ENCODE measurements at places on chromosomes 1 and 21.

DNA sequence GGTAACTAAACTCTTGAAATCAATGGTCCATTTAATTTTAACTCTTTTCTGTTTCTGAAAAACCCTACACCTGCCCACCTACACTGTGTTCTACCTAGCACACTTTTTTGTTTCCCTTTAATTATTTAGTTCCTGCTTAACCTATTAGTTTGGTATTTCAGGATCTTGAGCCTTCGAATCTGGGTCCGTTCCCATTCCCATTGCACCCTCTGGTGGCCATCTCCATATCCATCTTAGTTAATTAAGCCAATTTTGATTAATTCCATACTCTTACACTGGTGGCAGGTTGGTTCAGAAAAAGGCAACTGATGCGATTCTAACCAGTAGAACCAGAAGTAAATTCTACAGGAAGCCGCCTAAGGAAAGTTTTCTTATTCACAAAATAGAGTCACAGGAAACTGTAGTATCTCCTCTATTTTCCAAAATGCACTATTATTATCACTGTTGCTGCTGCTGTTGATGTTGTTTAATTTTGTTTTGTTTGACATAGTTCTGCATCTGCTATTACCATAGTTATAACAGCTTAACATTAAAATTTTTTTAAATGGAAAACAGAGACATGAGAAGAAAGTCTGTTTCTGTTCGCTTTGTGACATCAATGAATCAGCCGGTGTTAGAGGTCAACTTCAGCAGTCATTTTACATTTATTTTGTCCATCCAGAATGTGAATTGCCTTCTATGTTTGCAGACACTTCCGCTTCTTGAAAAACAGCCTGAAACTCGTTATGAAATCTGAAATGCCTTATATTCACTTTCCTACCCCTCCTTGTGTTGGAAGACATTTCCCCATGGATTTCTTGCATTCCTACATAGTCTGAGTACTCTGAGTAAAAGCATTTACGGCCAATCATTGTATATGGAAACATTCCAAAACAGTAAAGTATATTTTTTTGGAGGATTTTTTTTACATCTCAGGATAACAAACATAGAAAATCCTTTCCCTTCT is 115.5 kb upstream of the NCAM2 start:
- DNase-seq = peak; percentile 70

GRCh38 chr1:46488343-46489168 is 1.1 kb upstream of the DMBX1 start:
- DNase-seq = no peak

DNA sequence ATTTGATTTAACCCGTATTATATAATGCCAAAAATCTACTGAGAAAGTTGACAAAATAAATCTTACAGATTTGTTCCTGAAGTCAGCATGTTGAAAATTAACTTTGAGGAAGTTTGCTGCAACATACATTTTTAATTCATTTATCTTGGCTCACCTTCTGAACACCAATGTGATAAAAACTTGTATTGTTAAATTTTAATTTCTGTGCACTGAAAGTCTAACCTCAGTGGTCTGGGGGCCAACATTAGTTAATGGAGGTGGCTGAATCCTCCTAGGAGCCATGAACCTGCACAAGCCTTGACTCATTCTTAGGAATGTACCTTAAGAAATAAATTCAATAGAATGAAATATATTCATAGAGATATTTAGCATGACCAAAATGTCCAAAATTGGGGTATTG is 95.3 kb downstream of the ADSS2 start:
- DNase-seq = no peak

GRCh38 chr1:15952317-15953258 is 23.3 kb downstream of the ZBTB17 start:
- no peak for DNase-seq

GRCh38 chr21:33810766-33811165 is 104.8 kb downstream of the ATP5PO start:
- DNase-seq = no peak

GRCh38 chr1:115426231-115426771 is 88.3 kb upstream of the NGF start:
- no peak for DNase-seq

GRCh38 chr1:99887890-99888289 is 37.7 kb downstream of the AGL start:
- DNase-seq = no peak

- DNase-seq = no peak
These were observed 585.6 kb downstream of the PTBP2 start for GRCh38 chr1:97307151-97307550.
